Motor neuron (in vitro differentiated cells): ENCODE measurements at places on chromosomes 13 and 19.

- no peak for ATAC-seq
These were observed 67.7 kb upstream of the TM9SF2 start for GRCh38 chr13:99433543-99434075.

- no peak for ATAC-seq
These were observed 760 bp downstream of the ZNF91 start for GRCh38 chr19:23394511-23394910.

DNA sequence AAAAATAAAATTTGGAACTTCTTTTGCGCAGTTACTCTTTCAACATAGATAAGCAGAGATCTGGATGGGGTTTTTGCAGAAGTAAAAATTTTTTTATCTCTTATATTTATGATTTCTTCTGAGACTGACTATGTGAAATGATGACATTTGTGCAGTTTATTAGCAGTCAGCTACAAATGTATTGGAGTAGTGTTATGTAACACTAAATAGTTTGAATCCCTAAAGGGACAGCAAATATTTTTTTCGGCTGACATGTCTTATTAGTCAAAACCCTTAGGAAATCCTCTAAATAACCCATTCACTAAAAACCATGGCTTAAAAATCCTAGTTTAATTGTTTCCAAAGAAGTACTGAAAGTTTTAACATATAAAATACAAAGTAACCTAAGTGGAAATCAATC, 48.0 kb upstream of the EDNRB start:
- no peak for ATAC-seq

DNA sequence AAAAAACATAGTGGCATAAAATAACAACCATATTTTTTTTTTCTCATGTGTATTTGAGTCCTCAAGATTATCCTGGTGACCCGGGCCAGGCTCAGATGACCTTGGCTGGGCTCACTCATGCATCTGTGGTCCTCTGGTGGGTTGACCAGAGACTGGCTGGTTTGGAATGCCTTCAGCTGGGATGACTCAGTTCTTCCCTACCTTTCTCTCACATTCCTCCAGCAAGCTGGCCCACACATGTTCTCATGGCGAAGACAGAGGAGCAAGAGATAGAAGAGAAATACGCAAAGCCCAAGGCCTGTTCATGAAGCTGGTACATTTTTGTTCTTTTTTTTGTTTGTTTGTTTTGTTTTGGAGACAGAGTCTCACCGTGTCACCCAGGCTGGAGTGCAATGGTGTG, 14.3 kb upstream of the ZNF541 start:
- ATAC-seq = no peak

GRCh38 chr19:1254081-1254527, 5.7 kb downstream of the MIDN start:
- no peak for ATAC-seq

DNA sequence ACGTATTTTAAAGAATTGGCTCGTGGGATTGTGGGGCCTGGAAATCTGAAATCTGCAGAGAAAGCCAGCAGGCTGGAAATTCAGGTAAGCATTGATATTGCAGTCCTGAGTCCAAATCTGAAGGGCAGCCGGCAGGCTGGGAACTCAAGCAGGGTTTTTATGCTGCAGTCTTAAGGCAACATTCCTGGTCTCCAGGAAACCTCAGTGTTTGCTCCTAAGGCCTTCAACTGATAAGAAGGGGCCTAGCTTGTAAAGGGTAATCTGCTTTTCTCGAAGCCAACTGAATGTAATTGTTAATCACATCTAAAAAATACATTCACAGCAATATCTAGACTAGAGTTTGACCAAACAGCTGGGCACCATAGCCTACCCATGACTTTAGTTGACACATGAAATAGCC, 154.4 kb downstream of the EFNB2 start:
- no peak for ATAC-seq

DNA sequence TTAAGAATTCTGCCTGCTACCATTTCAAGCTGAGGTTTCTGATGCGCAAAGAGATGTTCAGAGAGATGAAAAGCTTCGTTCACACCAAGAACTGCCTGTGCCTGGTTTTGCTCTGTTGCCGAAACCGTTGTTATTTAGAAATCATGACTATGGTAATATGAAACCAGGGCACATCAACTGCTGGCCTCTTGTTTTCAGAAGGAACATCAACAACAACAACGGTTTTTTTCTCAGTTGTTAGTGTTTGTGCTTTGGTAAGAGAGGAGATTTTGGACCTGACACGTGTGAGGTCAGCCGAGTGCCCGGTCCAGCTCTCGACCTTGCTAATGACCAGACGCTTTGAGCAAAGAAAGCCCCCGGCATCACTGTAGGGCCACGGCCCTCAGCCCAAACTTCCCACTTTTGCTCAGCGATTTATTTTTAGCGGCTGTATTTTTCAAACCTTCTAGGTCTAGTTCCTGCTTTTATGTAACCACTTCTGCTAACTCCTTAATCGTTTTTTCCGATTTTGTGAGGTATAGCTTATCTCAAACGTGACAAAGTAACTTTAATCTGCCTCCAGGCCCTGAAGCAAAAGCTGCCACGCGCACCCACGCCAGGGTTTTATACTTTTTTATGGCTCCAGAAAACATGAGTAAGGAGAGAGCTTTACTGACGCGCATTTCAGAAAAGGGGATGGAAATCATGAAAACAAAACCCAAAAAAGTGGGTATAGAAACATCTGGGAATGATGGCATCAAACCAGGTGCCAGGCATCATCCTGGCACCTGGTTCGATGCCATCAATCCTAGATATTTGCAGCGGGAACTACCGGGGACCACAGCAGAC, 42.0 kb downstream of the KLF2 start:
- ATAC-seq = no peak

GRCh38 chr19:12163826-12164225, 930 bp downstream of the ZNF136 start:
- ATAC-seq = no peak

GRCh38 chr13:65808061-65808460, 1422.1 kb downstream of the PCDH9 start:
- ATAC-seq = no peak
